ENCODE measurements at places on chromosomes 11 and 22. TPM values are rescaled to one million over a fixed set of nuclear protein-coding genes. Genes with fewer than 3 reads are reported as not detected.

OVOL1 gene
- 0.78 TPM for total RNA-seq

GRCh38 chr11:116342148-116342547, 430.6 kb downstream of the BUD13 start:
- H3K27ac ChIP-seq: no peak overlapping the region
- H3K27me3 ChIP-seq: no peaks in the 10 kb centered on the region
- DNase-seq: no peak
- H3K4me3 ChIP-seq: no peak overlapping the region
- no peaks in the 10 kb centered on the region for H3K4me1 ChIP-seq
- no peaks in the 10 kb centered on the region for H3K36me3 ChIP-seq

RFPL1 gene
- not detected for total RNA-seq

PLEKHA7 gene
- 34.6 TPM for total RNA-seq

GRCh38 chr22:19143967-19144400, 467 bp downstream of the ESS2 start:
- peak overlapping the region; percentile 79 for H3K4me3 ChIP-seq
- H3K4me1 ChIP-seq: peaks cover 13% of the 10 kb centered on the region
- no peaks in the 10 kb centered on the region for H3K27me3 ChIP-seq
- H3K36me3 ChIP-seq: no peaks in the 10 kb centered on the region

DNA sequence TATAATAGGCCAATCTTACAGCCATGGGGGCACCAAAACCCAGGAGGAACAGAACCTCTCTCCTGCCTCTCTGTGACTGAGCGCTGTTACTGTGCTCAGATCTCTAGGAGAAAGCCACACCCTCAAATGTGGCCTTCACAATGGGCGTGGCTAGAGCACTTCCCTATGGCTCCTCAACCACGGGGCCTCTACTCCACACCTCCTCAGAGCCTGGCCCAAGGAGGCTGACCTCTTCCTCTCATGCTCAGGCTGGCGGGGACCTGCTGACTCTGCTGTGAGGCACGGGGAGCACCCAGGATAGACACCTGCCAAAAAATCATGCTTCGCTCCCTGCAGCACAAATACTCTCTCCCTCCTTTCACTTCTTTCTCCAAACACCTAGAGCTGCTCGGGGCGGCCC, 41.0 kb downstream of the C11orf58 start:
- no peaks in the 10 kb centered on the region for H3K4me1 ChIP-seq
- peaks cover 2% of the 10 kb centered on the region for H3K36me3 ChIP-seq
- H3K27me3 ChIP-seq: no peaks in the 10 kb centered on the region
- DNase-seq: no peak
- H3K4me3 ChIP-seq: no peak overlapping the region

DNA sequence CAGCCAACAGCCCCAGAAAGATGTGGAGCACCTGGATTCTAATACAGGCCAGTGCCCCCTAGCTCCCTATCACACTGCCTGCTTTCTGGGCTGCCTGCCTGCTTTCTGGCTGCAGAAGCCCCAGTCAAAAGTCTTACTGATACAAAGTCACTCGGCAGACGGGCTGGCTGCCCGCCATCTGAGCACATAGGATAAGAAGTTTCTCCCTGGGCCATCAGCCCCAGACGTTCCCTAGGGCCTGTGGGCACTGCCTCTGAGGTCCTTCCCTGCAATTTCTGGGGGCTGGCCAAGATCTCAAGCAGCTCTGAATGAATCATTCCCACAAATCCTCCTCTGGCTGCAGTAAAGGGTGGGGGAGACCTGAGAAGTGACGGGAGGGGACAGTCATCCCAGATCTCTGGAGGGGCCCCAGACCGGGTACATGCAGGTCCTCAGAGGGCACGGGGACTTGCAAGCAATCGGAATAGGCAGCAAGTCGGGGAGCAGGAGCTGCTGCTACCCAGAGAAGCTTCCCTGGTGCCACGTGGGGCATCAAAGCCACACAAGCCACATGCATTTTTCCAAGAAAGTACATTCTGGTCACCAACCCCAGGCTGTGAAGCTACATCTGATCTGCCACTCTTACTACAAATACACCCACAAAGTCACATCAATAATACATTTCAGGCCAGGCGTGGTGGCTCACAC, 4.7 kb downstream of the TPST2 start:
- DNase-seq: peak; percentile 31
- no peaks in the 10 kb centered on the region for H3K27me3 ChIP-seq
- H3K36me3 ChIP-seq: no peaks in the 10 kb centered on the region
- H3K27ac ChIP-seq: no peak overlapping the region

GRCh38 chr11:119175493-119176077, 7.1 kb downstream of the NLRX1 start:
- peaks cover 10% of the 10 kb centered on the region for H3K4me1 ChIP-seq
- no peak for DNase-seq
- H3K36me3 ChIP-seq: no peaks in the 10 kb centered on the region
- H3K27ac ChIP-seq: no peak overlapping the region
- no peak overlapping the region for H3K4me3 ChIP-seq

GRCh38 chr22:29593923-29594322, 9.5 kb upstream of the NF2 start:
- H3K4me1 ChIP-seq: no peaks in the 10 kb centered on the region
- DNase-seq: no peak
- no peaks in the 10 kb centered on the region for H3K36me3 ChIP-seq
- H3K4me3 ChIP-seq: no peak overlapping the region

- peaks cover 6% of the 10 kb centered on the region for H3K36me3 ChIP-seq
- no peaks in the 10 kb centered on the region for H3K4me1 ChIP-seq
- H3K4me3 ChIP-seq: no peak overlapping the region
- no peaks in the 10 kb centered on the region for H3K27me3 ChIP-seq
- no peak overlapping the region for H3K27ac ChIP-seq
- DNase-seq: no peak
Observed at GRCh38 chr11:587978-588380, 11.7 kb downstream of the PHRF1 start.

TH gene
- 0.66 TPM for total RNA-seq

FERMT3 gene
- 9.1 TPM for total RNA-seq

DNA sequence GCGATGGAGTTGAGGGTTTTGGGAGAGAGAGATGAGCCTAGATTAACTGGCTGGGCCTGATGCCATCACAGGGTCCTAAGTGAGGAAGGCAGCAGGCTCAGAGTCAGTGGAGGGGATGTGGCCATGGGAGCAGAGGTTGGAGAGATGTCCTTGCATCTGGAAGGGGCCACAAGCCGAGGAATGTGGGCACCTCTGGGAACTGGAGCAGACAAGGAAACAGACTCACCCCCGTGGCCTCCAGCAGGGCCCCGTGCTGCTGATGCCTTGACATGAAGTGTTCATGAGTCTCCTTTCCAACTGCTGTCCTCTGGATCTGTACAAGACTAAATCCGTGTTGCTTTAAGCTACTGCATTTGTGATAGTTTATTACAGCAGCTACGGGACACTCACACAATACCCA, 49.2 kb downstream of the SHISAL1 start:
- H3K36me3 ChIP-seq: no peaks in the 10 kb centered on the region
- no peak overlapping the region for H3K4me3 ChIP-seq
- no peaks in the 10 kb centered on the region for H3K4me1 ChIP-seq
- DNase-seq: no peak

C11orf86 gene
- total RNA-seq: not detected

DNA sequence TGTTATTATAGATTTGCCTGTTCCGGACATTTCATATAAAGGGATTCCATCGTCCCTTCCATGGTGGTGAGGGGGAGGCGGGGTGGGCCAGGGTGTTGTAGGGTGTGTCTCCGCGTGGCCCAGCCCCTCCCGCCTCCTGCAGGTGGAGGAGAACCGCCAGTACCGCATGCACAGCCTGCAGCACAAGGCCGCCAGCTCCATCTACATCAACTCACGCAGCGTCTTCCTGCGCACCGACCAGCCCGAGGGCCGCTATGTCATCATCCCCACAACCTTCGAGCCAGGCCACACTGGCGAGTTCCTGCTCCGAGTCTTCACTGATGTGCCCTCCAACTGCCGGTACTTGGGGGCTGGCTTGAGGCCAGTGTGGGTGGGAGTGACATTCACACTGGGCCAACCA, 7.5 kb upstream of the MYO7A start:
- no peaks in the 10 kb centered on the region for H3K36me3 ChIP-seq
- H3K4me1 ChIP-seq: no peaks in the 10 kb centered on the region
- DNase-seq: no peak
- no peak overlapping the region for H3K4me3 ChIP-seq
- no peak overlapping the region for H3K27ac ChIP-seq

- no peak for DNase-seq
- no peaks in the 10 kb centered on the region for H3K36me3 ChIP-seq
- no peaks in the 10 kb centered on the region for H3K4me1 ChIP-seq
- H3K27ac ChIP-seq: no peak overlapping the region
- no peaks in the 10 kb centered on the region for H3K27me3 ChIP-seq
Observed at GRCh38 chr11:110908401-110909105, 196.3 kb upstream of the ARHGAP20 start.

APOBEC3H gene
- total RNA-seq: not detected

DNA sequence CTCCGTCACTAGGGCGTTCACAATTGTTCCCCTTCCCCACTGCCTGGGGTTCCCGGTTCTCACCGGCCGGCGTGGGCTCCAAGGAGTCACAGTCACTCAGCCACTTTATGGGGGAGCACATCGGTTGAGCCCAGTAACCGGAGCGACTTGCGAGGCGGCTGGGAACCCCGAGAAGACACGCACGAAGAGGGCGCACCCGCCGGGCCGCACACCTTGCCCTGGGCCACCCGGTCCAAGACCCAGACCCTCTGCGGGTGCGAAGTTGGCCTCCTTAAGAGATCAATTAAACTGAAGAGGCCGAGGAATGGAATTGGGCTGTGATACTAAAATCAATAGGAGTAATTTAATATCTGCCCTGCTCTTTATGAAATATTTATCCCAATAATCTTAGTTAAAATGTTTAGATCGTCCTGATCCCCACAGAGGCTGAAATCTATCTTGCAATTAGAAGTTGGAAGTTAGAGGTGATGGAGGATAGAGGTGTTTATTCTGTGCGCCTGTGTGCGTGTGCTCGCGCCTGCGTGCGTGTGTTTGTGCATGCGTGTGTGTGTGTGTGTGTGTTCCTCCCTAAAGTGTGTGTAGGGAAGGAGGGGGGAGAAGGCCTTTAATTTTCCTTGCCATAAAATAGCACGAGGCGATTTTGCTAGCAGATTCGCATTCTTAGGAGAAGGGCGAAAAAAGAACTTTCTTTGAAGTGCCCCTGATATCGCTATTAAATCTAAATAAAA, 954 bp upstream of the MN1 start:
- no peaks in the 10 kb centered on the region for H3K36me3 ChIP-seq
- H3K27me3 ChIP-seq: peaks cover 9% of the 10 kb centered on the region
- peak overlapping the region; percentile 46 for H3K27ac ChIP-seq
- no peak for DNase-seq
- H3K4me3 ChIP-seq: peak overlapping the region; percentile 80

- H3K27ac ChIP-seq: no peak overlapping the region
- peaks cover 14% of the 10 kb centered on the region for H3K4me1 ChIP-seq
- no peak for DNase-seq
Observed at GRCh38 chr11:9008011-9008550, 4.3 kb upstream of the NRIP3 start.

THRSP gene
- total RNA-seq: not detected

CARD18 gene
- total RNA-seq: not detected

MS4A6E gene
- total RNA-seq: not detected

CCDC157 gene
- 10.5 TPM for total RNA-seq

- peak; percentile 22 for DNase-seq
- H3K27me3 ChIP-seq: no peaks in the 10 kb centered on the region
- H3K27ac ChIP-seq: no peak overlapping the region
- peaks cover 30% of the 10 kb centered on the region for H3K4me1 ChIP-seq
Observed at GRCh38 chr22:29936186-29936585, 53.2 kb downstream of the MTMR3 start.

DNA sequence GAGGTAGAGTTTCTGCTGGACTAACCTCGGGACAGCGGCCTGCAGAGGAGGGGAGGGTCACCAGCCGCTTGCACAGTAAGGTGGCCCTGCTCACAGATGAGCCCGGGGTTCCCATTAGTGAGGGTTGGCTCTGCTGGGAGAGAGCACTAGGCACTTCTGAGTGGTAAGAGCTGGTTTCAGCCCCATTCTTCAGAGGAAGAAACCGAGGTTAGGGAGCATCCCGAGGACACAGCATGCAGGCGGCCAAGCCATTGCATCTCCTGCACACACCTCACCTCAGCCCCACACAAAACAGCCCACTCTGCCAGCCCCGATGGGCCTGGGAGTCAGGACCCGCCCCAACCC, 99.3 kb downstream of the MED15 start:
- H3K36me3 ChIP-seq: no peaks in the 10 kb centered on the region
- no peak for DNase-seq
- peak overlapping the region; percentile 53 for H3K27ac ChIP-seq
- no peaks in the 10 kb centered on the region for H3K27me3 ChIP-seq
- H3K4me1 ChIP-seq: peaks cover 11% of the 10 kb centered on the region

GRCh38 chr11:63443714-63444113, 47.3 kb downstream of the PLAAT5 start:
- no peaks in the 10 kb centered on the region for H3K27me3 ChIP-seq
- H3K27ac ChIP-seq: no peak overlapping the region
- no peaks in the 10 kb centered on the region for H3K36me3 ChIP-seq
- no peaks in the 10 kb centered on the region for H3K4me1 ChIP-seq

EP300 gene
- total RNA-seq: 68.2 TPM

DNA sequence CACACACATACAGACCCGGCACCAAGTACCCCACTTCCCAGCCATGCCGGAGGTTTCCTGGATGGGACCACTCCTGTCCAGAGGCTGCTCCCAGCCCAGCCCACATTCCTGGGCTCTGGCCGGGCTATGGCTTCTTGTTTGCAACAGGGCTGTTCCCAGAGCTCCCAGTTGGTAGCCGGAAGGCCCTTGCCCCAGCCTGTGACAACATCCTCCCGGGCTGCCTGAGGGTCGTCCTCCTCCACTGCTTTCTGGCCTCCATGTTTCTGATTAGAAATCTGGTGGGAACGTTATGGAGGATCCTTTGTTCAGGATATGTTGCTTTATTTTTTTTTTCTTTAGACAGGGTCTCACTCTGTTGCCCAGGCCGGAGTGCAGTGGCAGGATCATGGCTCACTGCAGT, 952 bp upstream of the CYP2D6 start:
- no peaks in the 10 kb centered on the region for H3K27me3 ChIP-seq
- DNase-seq: no peak
- no peaks in the 10 kb centered on the region for H3K36me3 ChIP-seq

DNA sequence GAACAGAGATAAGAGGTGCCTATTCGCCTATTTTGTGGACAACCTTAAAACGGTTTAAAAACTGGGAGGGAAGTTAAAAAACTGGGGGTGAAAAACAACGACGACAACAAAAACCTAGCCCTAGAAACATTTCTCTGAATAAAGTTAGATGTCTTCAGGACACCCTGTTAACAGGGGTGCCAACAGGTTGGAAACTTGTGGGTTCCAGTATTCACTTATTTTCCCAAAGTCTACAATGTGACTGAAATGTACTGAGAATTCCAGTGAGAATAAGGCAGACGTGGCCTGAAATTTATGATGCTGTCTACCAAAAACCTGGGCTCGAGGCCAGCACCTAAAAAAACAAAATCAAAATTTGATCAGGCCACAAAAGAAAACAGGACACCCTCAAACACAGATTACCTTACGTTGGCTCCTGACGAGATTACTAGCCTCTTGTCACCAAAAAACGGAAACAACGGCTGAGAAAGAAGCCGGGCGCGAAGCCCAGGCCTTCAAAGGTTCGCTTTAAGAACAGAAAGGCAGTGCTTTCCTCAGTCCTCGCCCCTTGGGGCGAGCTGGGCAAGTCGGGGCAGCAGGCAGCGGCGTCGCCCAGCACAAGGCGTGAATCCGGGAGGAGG, 906 bp downstream of the CCDC90B start:
- H3K36me3 ChIP-seq: no peaks in the 10 kb centered on the region
- peak overlapping the region; percentile 98 for H3K27ac ChIP-seq

MUC2 gene
- total RNA-seq: not detected
